Mesendoderm (in vitro differentiated cells): ENCODE measurements at places on chromosomes 7 and 10.

GRCh38 chr7:154373956-154374355, 321.8 kb downstream of the DPP6 start:
- H3K27ac ChIP-seq, result no peak overlapping the region
- DNase-seq, result no peak
- H3K4me1 ChIP-seq, result no peaks in the 10 kb centered on the region
- H3K27me3 ChIP-seq, result no peaks in the 10 kb centered on the region
- no peaks in the 10 kb centered on the region for H3K36me3 ChIP-seq
- no peak overlapping the region for H3K4me3 ChIP-seq

- H3K27me3 ChIP-seq, result no peaks in the 10 kb centered on the region
- H3K4me3 ChIP-seq, result no peak overlapping the region
- DNase-seq, result no peak
- peaks cover 5% of the 10 kb centered on the region for H3K4me1 ChIP-seq
These were observed 35.5 kb downstream of the VOPP1 start for GRCh38 chr7:55536619-55537457.

DNA sequence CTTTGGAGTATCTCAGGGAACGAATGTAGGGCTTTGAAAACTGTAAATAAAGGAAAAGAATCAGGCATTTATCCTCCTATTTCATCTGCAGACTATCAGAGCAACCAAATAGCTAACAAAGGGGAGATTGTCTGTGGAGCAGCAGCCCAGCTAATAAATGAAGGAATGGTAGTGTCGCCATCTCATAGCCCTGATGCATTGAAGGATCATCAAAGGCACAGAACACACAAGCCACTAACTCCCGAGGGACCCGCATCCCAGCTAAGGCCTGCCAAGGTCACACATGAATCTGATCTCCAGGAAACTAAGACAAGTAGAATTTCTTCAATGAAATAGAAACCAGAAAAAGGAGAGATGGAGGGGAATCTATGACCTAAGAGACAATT, 38.2 kb downstream of the CALML5 start:
- peaks cover 4% of the 10 kb centered on the region for H3K36me3 ChIP-seq
- no peaks in the 10 kb centered on the region for H3K27me3 ChIP-seq
- no peak for DNase-seq
- no peak overlapping the region for H3K4me3 ChIP-seq

- no peak overlapping the region for H3K27ac ChIP-seq
- no peaks in the 10 kb centered on the region for H3K4me1 ChIP-seq
- H3K27me3 ChIP-seq, result no peaks in the 10 kb centered on the region
- DNase-seq, result no peak
- no peak overlapping the region for H3K4me3 ChIP-seq
- no peaks in the 10 kb centered on the region for H3K36me3 ChIP-seq
These were observed 41.9 kb upstream of the ASL start for GRCh38 chr7:66033471-66034385.

DNA sequence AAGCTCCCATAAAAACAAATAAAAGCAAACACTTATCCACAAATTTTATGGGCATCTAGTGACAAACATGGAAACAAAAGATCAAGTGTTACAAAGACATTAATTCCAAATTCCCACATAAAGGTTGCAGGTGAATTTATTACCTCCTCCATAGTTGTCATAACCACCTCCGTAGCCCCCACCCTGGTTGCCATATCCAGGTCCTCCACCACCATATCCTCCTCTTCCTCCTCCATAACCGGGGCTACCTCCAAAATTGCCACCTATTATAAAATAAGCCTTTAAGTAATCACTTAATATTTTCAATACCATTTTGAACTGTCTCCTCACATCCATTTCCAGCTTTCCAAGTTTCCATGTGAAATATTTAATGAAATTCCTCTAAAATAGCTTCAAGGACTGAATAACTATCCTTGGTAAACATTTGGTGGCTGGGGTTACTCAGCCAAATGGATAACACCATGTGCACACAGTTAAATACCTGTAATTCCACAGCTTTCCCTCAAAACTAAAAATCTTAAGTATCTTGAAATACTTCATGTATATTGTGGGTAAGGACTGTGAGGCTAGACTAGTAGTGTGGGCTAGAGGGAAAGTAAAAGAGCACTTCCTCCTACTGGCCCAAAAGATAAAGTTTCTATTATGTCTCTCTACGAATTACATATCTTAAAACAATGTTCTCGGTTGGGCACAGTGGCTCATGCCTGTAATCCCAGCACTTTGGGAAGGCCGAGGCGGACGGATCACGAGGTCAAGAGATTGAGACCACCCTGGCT, 6.9 kb downstream of the HNRNPA2B1 start:
- H3K4me1 ChIP-seq, result peaks cover 2% of the 10 kb centered on the region
- H3K27me3 ChIP-seq, result no peaks in the 10 kb centered on the region
- H3K27ac ChIP-seq, result no peak overlapping the region
- H3K36me3 ChIP-seq, result peaks cover 33% of the 10 kb centered on the region

- H3K4me1 ChIP-seq, result peaks cover 6% of the 10 kb centered on the region
- H3K36me3 ChIP-seq, result no peaks in the 10 kb centered on the region
- no peak for DNase-seq
These were observed 461 bp upstream of the ETV1 start for GRCh38 chr7:13989949-13990305.

- H3K27ac ChIP-seq, result no peak overlapping the region
- no peak overlapping the region for H3K4me3 ChIP-seq
- no peak for DNase-seq
- no peaks in the 10 kb centered on the region for H3K36me3 ChIP-seq
- no peaks in the 10 kb centered on the region for H3K4me1 ChIP-seq
These were observed 3.9 kb downstream of the RGR start for GRCh38 chr10:84248794-84249193.

- H3K4me3 ChIP-seq, result no peak overlapping the region
- no peak overlapping the region for H3K27ac ChIP-seq
- no peaks in the 10 kb centered on the region for H3K4me1 ChIP-seq
- DNase-seq, result no peak
These were observed 98.2 kb upstream of the NEBL start for GRCh38 chr10:20995123-20995987.

- H3K27me3 ChIP-seq, result no peaks in the 10 kb centered on the region
- DNase-seq, result no peak
- H3K4me1 ChIP-seq, result peaks cover 11% of the 10 kb centered on the region
- H3K27ac ChIP-seq, result no peak overlapping the region
These were observed 14.0 kb downstream of the PWWP2B start for GRCh38 chr10:132410779-132411532.

- no peaks in the 10 kb centered on the region for H3K27me3 ChIP-seq
- H3K4me3 ChIP-seq, result no peak overlapping the region
- no peak overlapping the region for H3K27ac ChIP-seq
- no peaks in the 10 kb centered on the region for H3K4me1 ChIP-seq
- DNase-seq, result no peak
- H3K36me3 ChIP-seq, result no peaks in the 10 kb centered on the region
These were observed 236.3 kb upstream of the LRRN3 start for GRCh38 chr7:110854651-110855050.

DNA sequence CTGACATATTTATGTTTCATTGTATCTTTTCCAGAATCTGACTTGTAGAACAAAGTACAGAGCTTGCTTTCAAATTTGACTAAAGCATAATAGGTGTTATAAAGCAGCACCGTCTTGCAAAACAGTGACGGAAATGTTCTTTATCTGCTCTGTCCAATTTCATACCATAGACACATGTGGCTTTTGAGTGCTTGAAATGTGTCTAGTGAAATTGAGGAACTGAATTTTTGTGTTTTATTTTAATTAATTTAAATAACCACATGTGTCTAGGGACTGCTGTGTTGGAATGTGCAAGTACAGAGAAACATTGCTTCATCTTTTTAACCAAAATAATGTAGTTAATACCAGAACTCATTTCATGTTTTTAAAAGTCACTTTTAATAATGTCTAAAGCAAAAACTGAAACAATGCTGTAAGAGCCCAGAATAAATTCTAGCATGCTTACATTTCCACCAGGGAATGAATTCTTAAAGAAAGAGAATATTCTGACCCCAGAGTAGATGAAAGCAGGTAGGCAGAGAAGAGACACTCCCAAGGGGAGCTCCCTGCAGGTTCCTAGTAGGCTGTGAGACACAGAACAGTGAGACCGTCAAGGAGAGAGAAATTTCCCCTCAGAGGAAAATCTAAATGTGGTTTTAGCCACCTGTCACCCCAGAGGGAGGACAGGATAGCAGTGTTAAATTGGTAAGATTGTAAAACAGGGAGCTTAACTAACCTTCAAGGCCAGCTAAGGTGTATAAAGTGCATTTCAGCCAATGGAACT, 175.3 kb upstream of the KMT2E start:
- no peaks in the 10 kb centered on the region for H3K36me3 ChIP-seq
- no peaks in the 10 kb centered on the region for H3K27me3 ChIP-seq
- H3K4me1 ChIP-seq, result no peaks in the 10 kb centered on the region
- DNase-seq, result no peak

DNA sequence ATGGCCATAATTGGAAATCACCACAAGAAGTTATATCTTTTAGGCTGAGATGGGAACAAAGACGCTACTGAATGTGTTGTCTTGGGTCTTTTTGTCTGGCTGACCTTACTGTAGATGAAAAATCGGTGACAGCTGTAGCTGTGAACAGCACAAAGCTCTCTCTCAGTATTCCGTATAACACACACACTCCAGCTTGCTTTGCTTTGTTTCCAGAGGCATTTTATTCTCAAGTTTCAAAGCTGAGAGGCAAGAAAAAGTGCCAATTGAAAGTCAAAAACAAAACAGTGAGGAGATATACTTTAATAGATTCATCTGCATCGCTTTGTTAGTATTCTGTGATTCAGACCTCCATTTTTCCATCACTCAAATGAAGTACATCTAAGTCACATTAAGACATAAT, 39.6 kb upstream of the CABCOCO1 start:
- no peaks in the 10 kb centered on the region for H3K36me3 ChIP-seq
- H3K4me1 ChIP-seq, result no peaks in the 10 kb centered on the region
- no peak overlapping the region for H3K4me3 ChIP-seq
- H3K27me3 ChIP-seq, result no peaks in the 10 kb centered on the region
